ENCODE measurements at places on chromosomes 2 and 18. TPM values are rescaled to one million over a fixed set of nuclear protein-coding genes. Genes with fewer than 3 reads are reported as not detected.

The IL36B gene
- total RNA-seq: 1.5 TPM

The NYAP2 gene
- 0.18 TPM for total RNA-seq

DNA sequence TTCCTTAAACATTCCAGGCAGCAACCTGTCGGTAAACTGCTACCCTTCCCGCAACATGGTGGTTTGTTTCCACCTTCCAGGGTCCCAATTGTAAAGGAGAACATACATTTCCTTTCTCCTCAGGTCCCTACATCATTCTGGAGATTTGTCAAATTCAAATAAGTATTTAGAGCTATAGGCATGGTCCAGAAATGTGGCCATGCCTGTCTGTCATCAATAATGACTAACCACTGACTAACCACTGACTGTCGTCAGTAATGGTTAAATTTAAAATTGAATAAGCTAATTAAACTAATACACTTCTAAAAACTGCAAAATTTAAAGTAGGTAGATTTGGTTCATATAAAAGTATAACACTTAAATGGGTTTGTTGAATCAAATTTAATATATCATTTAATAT, 984.0 kb upstream of the SLC39A10 start:
- DNase-seq: no peak

DNA sequence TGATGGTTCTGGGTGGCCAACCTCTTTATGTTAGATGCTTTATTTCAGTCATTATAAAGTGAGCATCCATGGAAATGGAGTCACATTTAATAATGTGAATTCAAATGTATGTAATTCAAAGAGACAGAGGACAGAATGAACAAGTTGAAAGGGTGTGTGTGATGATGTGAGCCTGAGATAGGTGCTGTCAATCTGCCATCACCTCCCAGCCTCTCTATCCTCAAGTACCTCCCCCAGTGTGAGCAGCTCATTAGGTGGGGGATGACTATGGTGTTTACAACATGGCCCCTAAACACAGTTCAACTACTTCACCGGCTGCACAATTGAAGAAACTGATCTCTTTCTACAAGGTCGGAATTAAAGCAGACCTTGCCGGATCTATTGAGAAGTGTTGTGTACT, 74.7 kb upstream of the IGFBP5 start:
- DNase-seq: no peak

The DYNC2LI1 gene
- total RNA-seq: 11.3 TPM

DNA sequence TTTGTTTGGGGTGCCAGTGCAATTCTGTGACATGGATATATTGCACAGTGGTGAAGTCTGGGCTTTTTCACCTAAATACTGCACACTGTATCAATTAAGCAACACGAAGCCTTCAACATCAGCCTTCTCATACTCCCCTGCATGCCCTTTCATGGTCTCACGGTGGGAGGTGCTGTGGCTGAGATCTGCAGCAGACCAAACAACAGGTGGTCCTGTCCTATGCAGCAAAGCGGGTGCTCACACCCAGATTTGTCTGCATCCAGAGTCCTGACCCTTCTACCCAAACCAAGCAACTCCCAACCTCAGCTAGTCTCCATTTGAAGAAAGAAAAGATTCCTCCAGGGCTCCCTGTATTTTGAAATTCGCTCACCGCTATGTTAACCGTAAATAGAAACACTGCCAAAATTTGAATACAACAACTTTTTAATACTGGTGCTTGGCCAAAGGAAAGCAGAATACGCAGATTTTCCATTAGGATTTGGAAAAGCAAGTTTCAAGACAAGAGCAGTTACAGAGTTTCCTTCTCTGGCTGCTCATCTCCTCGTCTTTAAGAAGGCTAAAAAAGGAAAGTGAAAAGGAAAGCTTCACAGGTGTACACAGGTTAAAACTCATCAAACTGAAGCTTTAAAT, 34.9 kb downstream of the FAM168B start:
- DNase-seq: no peak

- no peak for DNase-seq
Measured at GRCh38 chr2:121185571-121186074, 99.4 kb downstream of the TFCP2L1 start.

The HOXD10 gene
- not detected for total RNA-seq
